ENCODE measurements at places on chromosomes 6 and 20.

GRCh38 chr6:168014428-168014827 is 17.0 kb downstream of the KIF25 start:
- DNase-seq = no peak

GRCh38 chr6:139152892-139153271 is 18.0 kb downstream of the HECA start:
- no peak for DNase-seq

DNA sequence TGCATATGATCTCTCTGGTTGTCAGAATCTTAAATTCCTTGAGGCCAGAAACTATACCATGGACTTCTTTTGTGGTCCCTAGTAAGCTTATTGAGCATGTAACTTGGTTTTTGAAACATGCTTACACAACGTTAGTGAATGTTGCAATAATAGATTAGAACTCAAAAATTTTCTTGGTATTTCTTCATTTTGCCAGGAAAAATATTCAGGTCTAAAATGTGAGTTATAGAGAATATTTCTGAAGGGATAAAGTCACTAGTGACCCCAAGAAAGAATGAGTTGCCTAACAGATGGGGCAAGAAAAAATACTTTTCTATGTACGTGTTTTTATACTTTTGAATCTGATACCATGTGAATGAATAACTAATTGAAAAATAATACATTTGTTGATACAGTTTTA is 195.4 kb downstream of the TFAP2A start:
- no peak for DNase-seq

DNA sequence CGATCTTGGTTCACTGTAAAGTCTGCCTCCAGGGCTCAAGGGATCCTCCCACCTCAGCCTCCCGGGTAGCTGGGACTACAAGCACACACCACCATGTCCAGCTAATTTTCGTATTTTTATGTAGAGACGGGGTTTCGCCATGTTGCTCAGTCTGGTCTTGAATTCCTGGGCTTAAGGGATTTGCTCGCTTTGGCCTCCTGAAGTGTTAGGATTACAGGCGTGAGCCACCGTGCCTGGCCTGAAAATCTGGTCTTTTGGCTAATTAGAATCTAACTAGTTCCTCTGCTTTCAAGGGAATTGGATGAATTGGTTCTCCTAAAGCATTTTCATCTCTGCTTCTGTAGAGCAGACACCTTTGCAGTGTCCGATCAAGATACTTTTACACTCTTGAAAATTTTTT is 51.3 kb downstream of the NCOA3 start:
- no peak for DNase-seq

GRCh38 chr20:23680146-23680545 is 8.7 kb downstream of the CST4 start:
- no peak for DNase-seq

GRCh38 chr6:107488174-107488874 is 1.6 kb upstream of the SOBP start:
- DNase-seq = no peak

GRCh38 chr6:151179321-151179720 is 60.4 kb upstream of the AKAP12 start:
- DNase-seq = no peak

DNA sequence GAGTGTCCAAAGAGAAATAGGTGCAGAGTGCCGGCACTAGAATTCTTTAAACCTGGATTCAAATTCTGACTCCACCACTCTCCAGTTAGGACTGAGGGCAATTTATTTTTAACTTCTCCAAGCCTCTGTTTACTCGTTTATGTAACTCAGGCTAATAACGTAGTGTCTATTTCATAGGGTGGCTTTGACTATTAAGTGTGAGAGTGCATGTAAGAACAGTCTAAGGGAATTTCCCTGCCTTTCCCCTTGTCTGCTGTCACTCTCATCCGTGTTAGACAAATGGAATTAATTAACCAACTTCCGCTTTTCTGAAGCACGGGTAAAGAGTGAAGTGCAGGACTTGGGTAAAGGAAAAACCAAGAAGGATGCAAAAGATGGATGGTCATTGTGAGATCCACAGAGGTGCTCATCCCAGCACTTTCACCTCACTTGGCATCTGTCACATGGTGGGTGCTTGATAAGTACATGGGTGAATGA is 4.1 kb upstream of the ZKSCAN8 start:
- no peak for DNase-seq

DNA sequence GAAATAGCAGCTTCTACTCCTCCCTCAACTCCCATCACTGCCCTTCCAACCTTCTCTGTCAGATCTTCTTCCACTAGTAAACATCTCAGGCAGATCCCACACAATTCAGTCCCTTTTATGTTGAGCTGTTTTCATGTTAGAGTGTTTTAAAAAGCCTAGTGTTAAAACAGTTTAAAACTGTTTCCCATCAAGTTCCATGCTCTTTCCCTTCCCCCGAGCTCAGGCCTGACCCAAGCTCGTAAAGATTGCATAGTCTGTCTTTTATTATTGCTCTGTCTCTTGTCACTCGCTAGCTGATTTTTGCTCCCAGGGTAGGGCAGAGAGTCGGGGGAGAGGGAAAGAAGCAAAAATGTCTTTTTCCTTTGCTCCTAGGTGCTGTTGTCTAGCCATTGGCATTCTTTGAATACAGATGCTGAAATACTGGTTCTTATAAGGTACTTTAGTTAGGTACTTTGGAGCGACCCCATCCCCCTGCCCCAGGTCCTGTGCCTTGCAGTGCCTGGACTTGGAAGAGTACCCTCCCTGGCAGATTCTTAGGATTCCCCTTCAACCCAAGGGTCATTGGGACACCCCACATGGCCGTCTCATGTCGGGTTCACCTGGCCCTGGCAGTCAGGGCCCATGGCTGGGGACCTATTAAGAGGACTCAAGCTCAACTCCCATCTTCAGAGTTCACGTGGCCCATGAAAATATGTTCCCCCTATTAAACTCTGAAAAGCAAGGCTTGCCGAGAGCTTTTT is 101.2 kb upstream of the ARMC2 start:
- DNase-seq = no peak

- DNase-seq = no peak
Measured at GRCh38 chr6:113909224-113909856, 52.2 kb downstream of the MARCKS start.

DNA sequence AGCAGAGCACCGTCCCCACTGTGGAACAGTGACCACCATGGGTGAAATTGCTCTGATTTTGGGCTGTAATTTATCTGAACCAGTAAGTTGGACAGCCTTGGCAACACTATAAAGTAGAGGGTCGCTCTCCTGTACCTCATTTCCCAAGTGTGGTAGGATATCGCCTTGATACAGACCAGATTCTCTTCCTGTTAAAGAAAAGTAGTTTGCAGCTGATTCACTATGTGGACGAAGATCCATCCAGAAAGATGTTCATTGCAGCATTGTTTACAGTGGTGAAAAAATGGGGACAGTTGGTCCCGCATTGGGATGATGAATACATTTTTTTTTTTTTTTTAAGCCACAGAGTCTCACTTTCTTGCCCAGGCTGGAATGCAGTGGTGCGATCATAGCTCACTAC is 74.3 kb downstream of the SLX4IP start:
- DNase-seq = no peak

DNA sequence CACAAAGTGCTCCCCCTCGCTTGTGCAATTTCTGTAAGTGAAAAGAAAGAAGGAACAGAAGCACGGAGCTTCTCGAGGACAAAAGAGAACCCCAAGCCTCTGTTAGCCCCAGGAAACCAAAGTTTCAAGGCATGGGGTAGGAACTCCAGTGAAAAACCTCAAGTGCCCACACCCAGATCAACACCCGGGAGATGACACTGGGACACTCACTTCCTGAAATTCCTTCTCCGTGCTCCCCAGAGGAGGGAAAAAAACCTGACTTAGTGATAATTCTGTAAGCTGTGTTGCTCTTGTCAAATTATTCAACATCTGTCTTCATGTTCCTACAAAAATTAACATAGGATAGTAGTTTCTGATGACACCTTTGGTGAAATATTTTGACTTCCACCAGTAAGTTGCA is 4.6 kb downstream of the MDGA1 start:
- DNase-seq = no peak

DNA sequence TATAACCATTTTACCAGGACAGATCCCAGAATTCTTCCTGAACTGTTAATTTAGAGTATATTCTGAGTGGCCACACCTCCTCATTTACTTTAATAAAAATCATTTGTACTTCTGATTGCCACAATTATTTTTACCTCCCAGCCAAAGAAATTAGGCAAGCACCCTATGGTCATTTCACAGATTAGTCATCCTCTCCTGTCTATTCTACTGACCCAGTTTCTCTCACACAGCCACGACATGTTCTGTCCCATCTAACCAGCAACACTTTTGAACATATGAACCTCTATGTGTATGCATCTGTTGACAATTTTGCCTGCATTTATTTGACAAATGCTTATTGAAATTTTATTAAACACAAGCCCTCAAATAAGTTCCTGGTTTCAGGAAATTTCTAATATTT is 202.6 kb upstream of the STXBP5 start:
- no peak for DNase-seq

DNA sequence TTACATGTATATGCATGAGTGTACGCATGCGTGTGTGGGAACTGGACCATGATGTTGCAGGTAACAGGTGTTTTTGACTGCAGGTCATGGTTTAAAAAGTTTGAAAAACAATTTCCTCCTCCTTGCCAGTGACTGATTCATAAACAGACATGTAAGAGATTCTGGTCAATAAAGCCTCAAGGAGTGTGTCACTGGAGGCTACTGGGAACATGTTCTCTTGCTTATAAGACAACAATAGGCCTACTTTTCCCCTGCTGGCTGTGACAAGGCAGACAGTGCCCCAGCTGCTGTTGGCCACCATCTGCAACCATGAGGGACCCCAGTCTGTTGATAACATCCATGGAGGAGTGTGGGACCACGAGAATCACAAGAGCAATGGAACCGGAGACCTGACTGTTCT is 12.7 kb downstream of the LEMD2 start:
- DNase-seq = no peak

GRCh38 chr6:29942275-29943052 is at the start of gene HLA-A:
HLA-A (plus strand) TSS chr6:29942532; CDS start chr6:29942554, 22 bp downstream.
- DNase-seq = peak; percentile 79

DNA sequence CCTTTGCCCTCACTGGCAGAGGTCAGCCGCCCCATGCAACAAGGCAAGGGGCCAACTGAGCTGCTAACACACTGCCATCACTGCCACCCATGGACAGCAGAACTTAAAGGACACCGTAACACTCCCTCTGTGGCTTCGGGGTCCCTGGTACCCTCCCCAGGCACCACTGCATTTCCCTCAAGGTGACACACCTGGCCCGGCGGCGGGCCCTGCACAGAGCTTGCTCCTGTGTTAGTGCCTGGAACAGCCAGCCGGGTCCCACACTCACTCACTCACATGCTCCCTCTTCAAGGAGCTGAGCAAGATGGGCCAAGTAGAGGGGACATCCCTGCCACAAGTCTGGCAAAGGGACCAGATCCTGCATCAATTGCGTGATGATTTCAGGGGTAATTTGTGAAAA is 126.5 kb upstream of the SOX4 start:
- DNase-seq = no peak

DNA sequence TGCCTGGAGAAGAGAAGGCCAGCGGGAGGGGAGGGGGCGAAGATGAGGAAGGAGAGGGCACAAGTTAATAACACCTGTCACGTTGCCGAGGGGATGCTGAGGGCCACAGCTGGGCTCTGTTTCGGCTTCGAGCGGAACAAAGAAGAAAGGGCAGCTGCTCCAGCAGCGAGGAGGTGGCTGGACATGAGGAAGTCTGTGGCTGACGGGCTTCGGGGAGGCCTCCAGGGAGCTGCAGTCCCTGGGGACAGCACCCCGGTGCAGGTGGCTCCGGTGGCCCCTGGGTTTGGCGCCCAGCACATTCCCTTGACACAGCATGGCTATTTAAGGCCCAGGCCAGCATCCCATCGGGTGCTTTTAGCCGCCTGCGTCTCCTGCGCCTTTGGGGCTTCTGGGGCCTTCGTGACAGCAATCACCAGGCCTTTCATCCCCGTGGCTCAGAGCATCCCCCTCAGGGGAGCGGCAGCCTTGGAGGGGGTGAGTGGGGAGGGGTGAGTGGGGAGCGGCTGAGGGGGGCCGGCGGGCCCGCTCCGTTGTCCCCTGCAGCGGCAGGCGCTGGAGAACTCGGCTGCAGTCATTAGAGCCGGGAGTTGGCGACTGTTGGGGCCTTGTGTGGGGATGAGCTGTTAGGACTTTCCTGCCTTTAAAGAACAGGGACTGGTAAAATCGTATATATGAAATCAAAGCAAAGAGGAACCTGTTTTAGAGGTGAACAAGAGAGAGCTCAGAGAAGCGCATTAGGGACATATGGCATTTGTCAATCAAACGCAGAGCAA is 99.0 kb downstream of the TMEM242 start:
- no peak for DNase-seq

- no peak for DNase-seq
Measured at GRCh38 chr20:57683881-57684807, 25.7 kb downstream of the PMEPA1 start.
